Glomerular endothelial cell (primary cell): ENCODE measurements at places on chromosomes 11 and 22. TPM values are rescaled to one million over a fixed set of nuclear protein-coding genes. Genes with fewer than 3 reads are reported as not detected.

DNA sequence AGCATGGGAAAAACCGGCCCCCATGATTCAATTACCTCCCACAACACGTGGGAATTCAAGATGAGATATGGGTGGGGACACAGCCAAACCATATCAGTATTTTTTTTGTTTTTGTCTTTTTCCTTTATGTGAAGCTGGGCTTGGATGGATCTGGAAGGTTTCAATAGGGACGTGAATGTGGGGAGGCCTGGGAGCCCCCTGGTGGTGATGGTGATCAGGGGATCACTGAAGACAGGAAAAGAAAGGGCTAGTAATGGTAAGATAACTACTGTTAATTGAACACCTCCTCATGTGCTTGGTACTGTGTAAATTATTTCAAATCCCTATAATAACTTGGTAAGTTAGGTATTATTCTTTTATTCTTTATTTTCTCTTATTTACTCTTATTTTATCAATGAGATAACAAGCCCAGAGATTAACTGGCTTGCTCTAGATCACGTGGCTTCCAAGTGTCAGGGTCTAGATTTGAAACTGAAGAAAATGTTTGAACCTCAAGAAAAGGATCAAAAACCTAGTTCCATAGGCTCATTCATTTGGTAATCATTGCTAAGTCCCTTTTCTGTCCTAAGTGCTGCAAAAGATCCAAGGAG lies 364.2 kb downstream of the TENM4 start:
- no peak for DNase-seq

GRCh38 chr11:7585816-7586215 lies 72.0 kb downstream of the PPFIBP2 start:
- no peak for DNase-seq

- DNase-seq: no peak
These were observed 349 bp downstream of the TIMM10 start for GRCh38 chr11:57530215-57530595.

The OR51I1 gene
- not detected in 2 replicates for total RNA-seq

The LTBP3 gene
- total RNA-seq: 104 and 131 TPM in 2 replicates

The MRGPRX3 gene
- not detected in 2 replicates for total RNA-seq

The CEP126 gene
- 0.15 and 0.58 TPM in 2 replicates for total RNA-seq
